NCI-H1436 (cell line): ENCODE measurements at places on chromosomes 4 and X.

GRCh38 chrX:123869488-123869887 lies 9.6 kb downstream of the XIAP start:
- DNase-seq: no peak

- no peak for DNase-seq
Observed at GRCh38 chr4:94412658-94413038, 39.1 kb upstream of the PDLIM5 start.

DNA sequence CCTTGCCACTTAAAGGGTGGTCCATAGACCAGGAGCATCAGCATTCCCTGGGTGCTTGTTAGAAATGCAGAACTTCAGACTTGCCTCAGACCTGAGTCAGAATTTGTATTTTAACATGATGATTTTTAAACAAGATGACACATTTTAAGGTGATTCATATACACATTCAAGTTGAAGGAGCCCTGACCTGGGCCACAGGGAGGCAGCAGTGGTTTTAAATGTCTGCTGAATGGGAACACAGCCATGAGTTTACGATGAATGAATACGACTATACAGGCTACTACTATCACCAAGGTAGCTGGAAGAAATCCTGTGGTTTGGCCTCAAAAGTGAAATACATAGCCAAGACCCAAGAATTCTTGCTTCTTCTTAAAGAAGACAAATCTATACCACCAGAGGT lies 2.9 kb downstream of the HDAC8 start:
- no peak for DNase-seq

- DNase-seq: no peak
Observed at GRCh38 chr4:43274376-43274775, 381.9 kb downstream of the GRXCR1 start.

- no peak for DNase-seq
Observed at GRCh38 chrX:47564438-47565085, 3.6 kb downstream of the ARAF start.

DNA sequence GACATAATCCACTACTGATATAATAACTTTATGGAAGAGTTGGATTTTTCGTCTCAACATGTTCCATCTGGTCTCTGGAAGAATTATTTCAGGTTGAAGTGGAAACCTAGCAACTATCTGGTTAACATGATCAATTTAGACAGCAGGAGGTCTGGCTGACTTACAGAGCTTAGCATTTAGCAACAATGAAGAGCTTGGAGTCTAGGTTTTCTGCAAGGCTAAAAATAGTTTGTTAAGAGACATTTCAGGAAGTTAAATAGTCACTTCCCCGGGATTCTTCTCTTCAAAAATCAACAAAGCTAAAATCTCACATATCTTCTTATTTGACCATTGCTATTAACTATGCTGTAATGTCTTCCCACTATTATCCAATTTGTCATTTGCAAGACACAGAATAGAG lies 418.6 kb upstream of the DIPK2B start:
- DNase-seq: no peak

- DNase-seq: no peak
Observed at GRCh38 chrX:3521396-3521795, 174.9 kb upstream of the MXRA5 start.

DNA sequence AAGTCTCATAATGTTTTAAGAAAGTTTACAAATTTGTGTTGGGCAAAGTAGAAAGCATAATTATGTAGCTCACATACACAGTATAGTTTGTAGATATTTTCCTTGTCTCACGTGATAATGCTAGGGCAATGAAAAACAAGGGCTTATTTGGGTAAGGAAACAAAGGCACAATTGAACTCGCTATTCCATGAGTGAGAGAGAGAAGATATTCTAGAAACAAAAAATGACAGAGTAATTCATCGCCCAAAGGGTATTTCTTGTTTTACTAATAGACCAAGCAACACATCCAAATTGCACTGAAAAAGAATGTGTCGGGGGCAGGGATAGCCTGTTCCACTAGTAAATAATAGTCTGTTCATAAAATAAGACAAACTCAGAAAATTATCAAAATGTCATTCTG lies 3.6 kb upstream of the ASB11 start:
- DNase-seq: no peak

DNA sequence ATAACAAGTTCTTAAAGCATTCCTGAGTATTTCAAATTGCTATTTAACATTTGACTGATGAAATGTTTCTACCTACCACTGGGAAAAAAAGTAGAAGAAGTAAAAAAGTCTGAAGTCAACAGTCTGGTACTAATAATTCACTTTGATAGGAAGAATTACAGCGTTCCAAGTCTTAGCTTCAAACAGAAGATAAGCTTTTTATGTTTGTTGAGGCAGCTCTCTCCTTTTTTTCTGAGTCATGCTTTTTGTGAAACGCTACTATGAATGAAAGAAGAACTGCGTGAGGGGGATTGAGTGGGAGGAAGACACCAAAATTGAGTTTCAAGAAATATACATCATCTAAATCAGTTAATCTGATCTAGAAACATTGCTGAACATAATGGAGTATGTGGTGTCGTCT lies 13.0 kb upstream of the KDR start:
- DNase-seq: no peak

GRCh38 chr4:140653718-140654494 lies 85.1 kb upstream of the UCP1 start:
- DNase-seq: no peak

GRCh38 chr4:85486425-85487086 lies 11.6 kb downstream of the ARHGAP24 start:
- DNase-seq: no peak

DNA sequence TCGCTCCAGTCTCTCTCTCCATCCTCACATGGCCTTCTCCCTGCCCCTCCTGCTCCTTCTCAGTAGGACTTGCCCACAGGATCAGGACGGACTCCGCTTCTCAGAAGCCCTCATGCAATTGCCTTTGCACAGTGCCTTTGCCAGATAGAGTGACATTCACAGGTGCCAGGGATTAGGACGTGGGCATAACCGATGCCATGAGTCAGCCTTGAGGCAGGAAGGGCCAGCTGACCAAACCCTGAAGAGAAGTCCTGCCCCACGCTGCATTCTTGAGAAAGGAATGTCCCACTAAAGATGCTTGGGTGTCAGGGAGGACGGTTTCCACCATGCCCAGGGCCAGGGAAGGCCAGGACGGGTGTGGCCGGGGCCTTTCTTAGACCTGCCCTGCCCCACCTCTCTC lies 6.6 kb upstream of the GRPEL1 start:
- no peak for DNase-seq

DNA sequence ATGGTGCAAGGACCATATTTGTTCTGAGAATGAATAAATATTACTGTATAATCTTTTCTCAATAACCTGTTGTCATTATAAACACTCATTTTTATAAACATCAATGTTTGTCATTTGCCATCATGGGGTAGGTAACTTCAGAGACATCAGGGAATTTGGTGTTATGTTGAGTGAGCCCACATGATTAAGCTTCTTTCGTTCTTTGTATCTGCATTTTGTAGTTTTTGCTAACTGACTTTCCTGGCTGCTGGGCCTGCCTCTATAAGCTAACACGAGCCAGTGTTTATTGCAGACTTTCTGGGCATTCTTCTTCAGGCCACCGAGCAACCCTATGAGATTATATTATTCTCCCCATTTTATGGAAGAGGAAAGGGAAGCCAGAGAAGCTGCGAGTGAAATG lies 48.8 kb upstream of the MTMR1 start:
- DNase-seq: no peak

DNA sequence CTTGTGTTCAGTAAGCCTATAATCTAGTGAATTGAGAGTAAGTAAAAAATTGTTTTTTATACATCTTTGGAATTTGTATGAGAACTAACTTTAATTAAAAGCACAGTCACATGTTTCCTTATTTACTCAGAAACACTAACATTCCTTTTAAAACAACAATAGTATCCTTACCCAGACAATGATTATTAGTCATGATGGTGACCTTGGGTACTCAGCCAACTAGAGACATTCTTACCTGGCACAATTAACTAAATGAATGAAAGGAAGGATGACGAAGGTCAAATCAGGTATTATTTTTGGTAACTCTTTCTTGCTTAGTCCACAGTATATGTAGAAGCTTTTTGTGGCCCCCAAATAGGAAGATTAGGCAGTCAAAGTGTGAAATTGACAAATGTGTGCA lies 901.0 kb downstream of the FAT4 start:
- DNase-seq: no peak
